ENCODE measurements at places on chromosomes 13 and 19. TPM values are rescaled to one million over a fixed set of nuclear protein-coding genes. Genes with fewer than 3 reads are reported as not detected.

Gene ZNF560
- total RNA-seq, result not detected

Gene AP2A1
- total RNA-seq, result 61.2 TPM

Gene LYPD5
- total RNA-seq, result 3.6 TPM

DNA sequence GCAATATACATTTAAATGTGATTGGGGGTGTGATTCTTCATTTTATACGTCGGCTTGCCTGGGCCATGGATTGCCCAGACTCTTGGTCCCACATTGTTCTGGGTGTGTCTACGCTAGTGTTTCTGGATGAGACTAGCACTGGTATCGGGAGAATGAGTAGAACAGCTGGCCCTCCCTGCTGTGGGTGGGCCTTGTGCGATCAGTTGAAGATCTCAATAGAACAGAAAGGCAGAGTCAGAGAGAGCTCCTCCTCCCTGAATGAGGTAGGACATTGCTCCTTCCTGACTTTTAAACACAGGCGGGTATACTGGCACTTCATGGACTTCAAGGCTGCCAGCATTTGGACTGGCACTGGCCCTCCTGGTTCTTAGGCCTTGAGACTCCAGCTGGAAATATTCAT lies 603.0 kb downstream of the LIG4 start:
- no peaks in the 10 kb centered on the region for H3K4me1 ChIP-seq
- H3K27me3 ChIP-seq, result no peaks in the 10 kb centered on the region
- no peak overlapping the region for H3K27ac ChIP-seq
- H3K4me3 ChIP-seq, result no peak overlapping the region

GRCh38 chr13:51764184-51765141 lies 39.5 kb downstream of the DHRS12 start:
- DNase-seq, result no peak
- no peaks in the 10 kb centered on the region for H3K27me3 ChIP-seq
- no peak overlapping the region for H3K4me3 ChIP-seq
- H3K36me3 ChIP-seq, result peaks cover 16% of the 10 kb centered on the region
- H3K4me1 ChIP-seq, result peaks cover 15% of the 10 kb centered on the region

DNA sequence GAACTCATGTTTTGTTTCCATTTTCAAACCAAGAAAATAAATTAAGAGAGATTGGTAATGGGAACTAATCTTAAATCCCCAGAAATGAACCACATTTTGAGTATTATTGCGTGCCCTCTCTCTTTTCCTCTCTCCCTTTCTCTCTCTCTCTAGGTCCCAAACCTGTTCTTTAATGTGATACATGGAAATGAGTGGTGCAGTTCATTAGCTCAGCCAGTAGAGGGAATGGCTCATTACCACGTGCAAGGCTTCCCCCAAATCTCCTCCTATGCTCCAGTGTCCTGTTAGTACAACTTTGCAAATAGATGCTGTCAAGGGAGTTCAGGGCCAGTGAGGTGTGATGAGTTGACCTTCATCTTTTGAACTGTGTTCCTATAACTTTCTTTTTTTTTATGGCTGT lies 178.4 kb downstream of the FGF9 start:
- H3K27ac ChIP-seq, result no peak overlapping the region
- H3K4me1 ChIP-seq, result peaks cover 5% of the 10 kb centered on the region
- no peak overlapping the region for H3K4me3 ChIP-seq

DNA sequence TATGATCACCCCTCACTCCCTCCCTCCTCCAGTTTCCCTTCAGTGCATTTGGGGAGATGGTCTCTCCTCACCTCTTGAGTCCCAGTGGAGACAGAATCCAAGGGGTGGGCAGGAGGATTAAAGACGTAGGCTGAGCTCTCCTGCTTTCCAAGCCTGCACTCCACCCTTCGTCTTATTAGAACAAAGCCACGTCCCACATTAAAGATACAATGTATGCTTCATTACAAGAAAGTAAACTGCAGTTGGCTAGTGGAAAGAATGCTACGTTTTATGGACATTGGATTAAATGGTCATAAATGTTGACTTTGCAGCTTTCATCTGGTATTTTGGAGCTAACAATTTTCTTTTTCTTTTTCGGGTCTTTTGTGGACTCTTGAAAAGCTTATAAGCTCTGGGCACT lies 1.5 kb upstream of the KLK11 start:
- H3K36me3 ChIP-seq, result no peaks in the 10 kb centered on the region
- H3K27ac ChIP-seq, result no peak overlapping the region

Gene FARP1
- 95.9 TPM for total RNA-seq

DNA sequence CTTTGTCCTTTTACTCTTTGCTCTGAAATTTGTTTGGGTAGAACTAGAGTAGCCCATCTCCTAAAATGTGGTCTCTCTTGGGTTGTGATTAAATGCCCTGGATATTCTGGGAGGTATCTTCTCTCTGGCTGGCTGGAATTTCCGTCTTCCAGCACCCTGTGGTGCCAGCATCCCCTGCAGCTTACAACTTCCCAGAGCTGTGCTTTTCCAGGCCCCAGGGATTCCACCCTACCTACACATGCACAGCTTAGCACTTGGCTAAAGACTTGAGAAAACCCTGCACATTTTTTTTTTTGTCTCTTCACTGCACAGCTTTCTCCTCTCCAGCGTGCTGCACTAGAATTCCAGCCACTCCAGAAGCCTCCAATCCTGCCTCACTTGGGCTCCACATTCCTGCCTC lies 334.7 kb downstream of the IRS2 start:
- no peak overlapping the region for H3K27ac ChIP-seq
- DNase-seq, result no peak
- H3K4me3 ChIP-seq, result no peak overlapping the region
- H3K27me3 ChIP-seq, result no peaks in the 10 kb centered on the region
- H3K36me3 ChIP-seq, result no peaks in the 10 kb centered on the region
- no peaks in the 10 kb centered on the region for H3K4me1 ChIP-seq

Gene ZNF823
- 5.6 TPM for total RNA-seq

DNA sequence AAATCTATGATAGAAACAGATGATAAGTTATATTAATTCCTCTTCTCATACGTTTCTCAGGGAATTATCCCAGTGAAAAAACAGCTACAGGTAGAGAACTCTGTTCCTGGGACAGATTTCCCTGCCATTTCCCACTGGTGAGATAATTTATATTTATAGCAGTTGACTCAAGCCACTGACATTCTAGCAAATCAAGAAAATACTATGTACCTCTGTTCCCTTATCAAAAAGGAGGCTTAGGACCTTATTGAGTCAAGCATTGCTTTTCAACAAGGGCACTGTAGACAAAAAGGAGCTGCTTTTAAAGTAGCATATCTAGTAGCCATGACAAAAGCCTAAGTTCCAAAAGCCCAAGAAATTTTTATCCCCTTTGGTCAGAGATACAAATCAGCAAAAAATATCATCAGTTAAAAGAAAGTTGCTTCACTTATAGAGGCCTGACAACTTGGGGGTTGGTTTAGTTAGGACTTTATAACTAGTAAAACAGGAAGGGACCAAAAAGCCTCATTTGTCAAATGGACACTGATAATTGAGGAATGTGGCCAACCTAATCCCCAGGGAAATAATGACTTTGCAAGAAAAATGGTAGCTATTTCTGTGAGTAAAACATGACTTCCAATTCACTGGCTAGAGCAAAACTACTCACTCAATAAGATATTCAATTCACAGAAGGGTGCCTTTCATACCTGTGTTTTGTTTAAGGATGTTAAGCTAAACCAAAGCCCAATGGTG lies 652.5 kb downstream of the SLITRK1 start:
- H3K27ac ChIP-seq, result no peak overlapping the region
- no peak for DNase-seq
- H3K4me3 ChIP-seq, result no peak overlapping the region
- H3K36me3 ChIP-seq, result no peaks in the 10 kb centered on the region
- H3K4me1 ChIP-seq, result no peaks in the 10 kb centered on the region
- no peaks in the 10 kb centered on the region for H3K27me3 ChIP-seq

- no peak overlapping the region for H3K4me3 ChIP-seq
- H3K27me3 ChIP-seq, result no peaks in the 10 kb centered on the region
- H3K36me3 ChIP-seq, result peaks cover under 1% of the 10 kb centered on the region
- no peak for DNase-seq
- H3K4me1 ChIP-seq, result no peaks in the 10 kb centered on the region
Measured at GRCh38 chr19:38193445-38193844, 30.6 kb downstream of the DPF1 start.
